ENCODE measurements at places on chromosomes 2 and 18.

DNA sequence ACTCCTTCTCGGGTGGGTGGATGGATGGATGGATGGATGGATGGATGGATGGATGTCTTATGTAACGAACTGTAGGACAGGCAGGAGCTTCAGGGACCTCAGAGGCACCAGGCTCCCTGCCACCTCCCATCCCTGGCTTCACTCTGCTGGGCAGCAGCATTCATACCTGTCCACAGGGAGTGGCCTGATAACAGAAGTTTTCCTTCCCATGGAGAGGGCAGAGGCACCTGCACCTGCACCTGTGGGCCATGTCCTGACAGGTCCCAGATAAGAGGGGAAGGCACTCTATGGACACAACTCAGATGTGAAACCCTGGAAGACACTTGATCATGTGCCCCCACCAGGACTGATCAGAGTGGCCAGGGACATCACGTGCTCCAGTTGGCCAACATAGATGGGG lies 142.3 kb downstream of the GBX2 start:
- DNase-seq = no peak

DNA sequence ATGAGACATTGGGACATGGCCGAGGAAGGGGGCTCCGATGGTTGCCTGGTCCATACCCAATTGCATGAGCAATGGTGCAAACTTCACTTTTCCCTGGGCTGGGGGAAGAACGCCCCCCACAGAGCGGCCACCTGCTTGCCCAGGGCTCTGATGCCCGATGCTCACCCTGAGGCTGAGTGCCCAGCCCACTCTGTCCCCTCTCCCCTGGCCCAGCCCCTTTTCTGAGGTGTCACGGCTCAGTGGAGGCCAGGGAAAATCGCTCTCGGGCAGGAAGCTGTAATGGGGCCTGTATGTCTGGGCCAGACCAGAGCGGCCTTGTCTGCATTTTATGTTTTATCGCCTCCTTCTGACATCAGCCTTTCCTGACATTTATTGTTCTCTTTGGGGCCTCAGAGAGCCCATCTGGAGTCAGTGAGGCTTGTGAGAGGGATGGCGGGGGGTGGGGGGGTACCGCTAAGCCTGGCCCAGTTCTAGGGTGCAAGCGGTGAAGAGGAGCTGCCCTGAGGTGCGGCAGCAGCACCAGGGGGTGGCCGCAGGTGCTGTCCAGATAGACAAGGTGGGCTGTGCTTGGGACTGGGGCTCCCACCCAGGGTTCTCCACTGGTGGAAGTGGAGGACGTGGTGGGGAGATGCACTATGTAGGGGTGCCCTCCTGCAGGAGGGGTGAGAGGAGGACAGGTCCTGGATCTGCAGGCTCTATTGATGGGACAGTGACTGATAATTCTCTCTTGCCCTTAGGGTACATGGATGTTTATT lies 46.2 kb downstream of the INHBB start:
- DNase-seq = no peak

GRCh38 chr2:66170744-66171330 lies 264.1 kb upstream of the MEIS1 start:
- no peak for DNase-seq

DNA sequence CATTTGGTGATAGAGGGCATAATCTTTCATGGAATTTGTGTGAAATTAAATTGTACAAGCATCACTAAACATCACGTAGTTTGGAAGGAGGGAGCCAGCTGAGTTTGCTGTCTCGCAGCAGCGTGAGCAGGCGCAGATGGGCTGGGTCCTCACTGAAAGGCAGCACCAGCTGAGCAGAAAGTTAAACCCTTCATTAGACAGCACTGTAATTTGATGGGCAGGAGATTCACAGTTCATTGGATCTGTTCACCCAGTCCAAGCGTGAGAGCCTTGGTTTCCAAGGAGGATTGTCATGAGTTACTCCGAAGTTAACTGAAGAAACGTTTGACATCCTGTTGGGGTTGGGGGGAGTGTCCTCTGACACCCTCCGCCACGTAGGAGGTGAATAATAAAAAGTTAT lies 89.8 kb upstream of the NFATC1 start:
- no peak for DNase-seq

GRCh38 chr2:181632733-181633401 lies 24.0 kb downstream of the CERKL start:
- DNase-seq = no peak

DNA sequence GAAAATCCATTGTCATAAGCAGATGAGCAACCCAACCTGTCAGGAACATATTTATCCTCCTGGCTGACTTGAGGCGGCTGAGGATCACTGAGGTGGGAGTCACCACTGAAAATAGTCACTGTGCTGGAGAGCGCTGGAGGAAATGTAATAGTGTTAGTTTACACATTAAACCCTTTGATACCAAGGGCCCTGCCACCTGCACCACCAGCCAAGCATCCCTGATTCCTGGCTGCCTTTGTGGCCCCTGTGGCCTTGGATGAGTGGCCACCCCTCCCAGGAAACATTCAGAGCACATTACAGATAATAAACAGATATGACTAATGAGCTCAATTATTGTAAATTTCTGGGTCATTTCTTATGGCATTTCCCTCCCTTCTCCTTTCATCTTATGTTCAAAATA lies 105.9 kb downstream of the LYPD1 start:
- no peak for DNase-seq

- DNase-seq = no peak
Observed at GRCh38 chr2:112906276-112906675, 4.7 kb upstream of the IL37 start.

GRCh38 chr2:131034122-131035051 lies 58.9 kb downstream of the FAM168B start:
- no peak for DNase-seq

- no peak for DNase-seq
Observed at GRCh38 chr2:19369341-19369955, 11.0 kb upstream of the OSR1 start.

GRCh38 chr2:209423562-209424198 lies at the start of gene MAP2:
Gene MAP2, plus strand, starts transcription at chr2:209424047. Its CDS starts 229,124 bp downstream, at chr2:209653171.
- DNase-seq = peak; percentile 75

DNA sequence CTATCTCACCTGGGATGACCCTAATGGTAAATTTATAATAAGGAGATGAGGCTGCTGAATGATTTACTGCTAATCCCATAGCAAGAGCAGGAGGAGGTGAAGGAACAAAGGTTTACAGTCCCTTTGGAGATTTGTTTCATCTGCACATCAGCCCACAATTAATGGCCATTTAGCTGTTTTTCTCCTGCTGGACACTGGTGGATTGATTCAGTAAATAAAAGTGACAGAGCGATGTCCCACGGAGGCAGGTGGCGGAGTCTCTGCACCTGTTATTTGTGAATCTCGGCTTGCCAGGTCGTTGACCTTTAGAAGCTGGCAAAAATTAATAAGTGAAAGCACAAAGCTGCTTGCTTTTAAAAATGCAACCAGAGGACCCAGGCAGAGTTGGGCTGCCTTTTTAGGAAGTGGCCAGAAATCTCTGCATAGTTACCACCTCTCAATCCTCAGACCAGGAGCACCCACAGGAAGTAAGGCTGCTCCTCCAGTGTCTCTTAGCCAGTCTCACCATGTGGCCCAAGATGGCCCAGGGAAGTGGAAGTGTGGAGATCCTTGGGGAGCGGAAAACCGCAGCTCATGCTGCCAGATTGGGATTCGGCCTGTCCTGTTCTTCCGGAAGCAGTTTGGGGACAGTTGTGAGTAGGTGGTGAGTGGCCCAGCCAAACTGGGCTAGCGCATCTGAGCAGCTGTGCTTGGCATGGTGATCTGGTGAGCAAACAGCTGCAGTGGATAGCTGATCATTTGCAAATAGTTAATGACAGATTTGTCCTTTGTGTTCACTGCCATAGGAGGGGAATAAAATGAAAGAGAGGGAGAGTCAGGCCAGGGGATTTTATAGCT lies 1005.7 kb upstream of the PIK3C3 start:
- no peak for DNase-seq

DNA sequence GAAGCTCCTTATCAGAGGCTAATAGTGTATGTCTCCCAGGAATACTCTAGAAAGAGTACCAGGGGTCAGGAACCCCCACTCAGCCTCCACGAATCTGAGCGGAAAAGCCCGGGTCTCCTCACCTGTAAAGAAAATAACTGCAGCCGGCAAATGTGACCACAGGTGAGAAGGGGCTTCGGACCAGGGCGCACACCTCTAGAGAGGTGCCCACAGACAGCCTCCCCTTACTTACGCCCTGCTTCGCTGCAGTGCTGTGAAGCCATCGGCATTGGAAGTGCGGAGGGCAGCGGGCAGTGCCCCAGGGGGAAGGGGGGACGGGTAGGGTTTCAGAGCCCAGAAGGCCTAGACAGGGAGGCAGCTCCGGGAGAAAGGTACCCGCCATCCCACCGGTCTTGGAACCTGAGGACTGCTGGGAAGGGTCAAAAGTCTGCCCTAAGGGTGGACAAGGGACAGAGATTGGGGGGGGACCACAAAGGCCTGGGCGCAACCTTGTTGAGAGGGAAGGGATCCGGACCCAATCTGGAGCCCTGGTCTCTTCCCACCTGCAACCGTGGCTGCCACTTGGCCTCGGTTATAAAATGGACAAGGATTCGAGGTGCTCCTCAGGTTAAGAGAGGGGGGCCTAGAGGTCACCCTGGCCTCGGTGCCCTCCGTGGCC lies 642 bp upstream of the STEAP3 start:
- DNase-seq = no peak

Measured in activated CD4-positive, alpha-beta T cell treated with anti-CD3 and anti-CD28 coated beads, Interleukin-2, Interleukin-6, amounts not matched to agents 100 ng/mL and 50 ng/mL, durations not matched to agents 16 hours and 8 hours (primary cell).